GM19239 (cell line): ENCODE measurements at places on chromosomes 2 and 18.

DNA sequence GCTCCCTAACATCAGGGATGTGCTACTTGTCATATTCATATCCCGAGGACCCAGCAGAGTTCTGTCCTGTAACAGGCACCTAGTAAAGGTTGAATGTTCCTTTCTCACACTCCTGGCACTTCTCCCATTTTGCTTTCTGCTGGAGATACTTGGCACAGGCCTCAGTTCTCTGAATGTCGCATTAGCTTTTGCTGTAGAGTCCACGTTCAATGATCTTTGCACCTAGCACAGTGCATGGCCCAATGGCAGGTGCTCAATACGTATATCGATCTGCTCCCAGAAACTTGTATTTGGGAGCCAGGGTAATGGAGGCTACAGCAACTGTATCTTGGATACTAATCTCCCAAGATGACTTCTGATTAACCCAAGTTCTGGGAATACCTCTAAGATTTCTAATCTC is 24.8 kb upstream of the VPS4B start:
- no peak for DNase-seq

- DNase-seq = no peak
Measured at GRCh38 chr2:197286805-197287595, 23.6 kb downstream of the ANKRD44 start.

GRCh38 chr2:224869601-224870233 is 153.6 kb upstream of the CCDC195 start:
- no peak for DNase-seq

GRCh38 chr2:98121149-98121548 is 34.2 kb downstream of the VWA3B start:
- DNase-seq = no peak

DNA sequence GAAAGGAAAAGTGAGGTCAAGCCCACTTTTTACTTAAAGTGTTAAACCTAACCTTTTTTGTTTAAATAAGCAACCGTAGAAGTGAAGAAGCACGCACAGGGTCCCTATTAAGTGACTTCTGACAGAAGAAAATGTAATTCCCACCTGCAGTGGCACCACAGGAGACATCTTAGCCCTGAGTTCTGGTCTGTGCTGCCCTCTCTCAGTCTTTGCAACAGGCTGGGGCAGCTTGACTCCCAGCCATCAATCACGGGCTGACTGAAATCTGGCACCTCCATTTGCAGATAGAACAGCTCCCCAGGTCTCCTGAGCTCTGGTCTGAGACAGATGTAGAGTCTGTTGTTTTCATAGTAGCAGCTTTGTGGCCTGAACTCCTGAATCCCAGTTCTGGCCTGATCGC is 170.0 kb downstream of the LTBP1 start:
- DNase-seq = no peak

GRCh38 chr2:32484937-32485336 is 128.1 kb downstream of the BIRC6 start:
- no peak for DNase-seq

DNA sequence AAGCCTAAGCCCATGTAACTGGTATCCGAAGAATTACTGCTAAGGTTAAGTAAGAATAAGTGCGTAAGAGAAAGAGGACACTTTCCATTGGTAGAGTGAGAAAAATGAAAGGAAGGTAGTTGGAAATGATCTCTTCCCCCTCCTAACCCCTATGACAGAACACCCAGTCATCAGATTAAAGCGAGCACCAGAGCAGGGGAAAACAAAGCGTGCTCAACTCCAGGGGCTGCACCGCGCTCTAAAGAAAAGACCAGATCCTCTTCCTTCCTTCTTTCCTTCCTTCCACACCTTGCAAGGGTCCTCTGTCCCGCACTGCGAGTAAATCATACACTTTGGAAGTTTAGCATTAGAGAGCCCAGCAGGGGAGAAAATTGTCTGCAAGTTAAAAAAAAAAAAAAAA is 971 bp upstream of the CDH7 start:
- DNase-seq = no peak

DNA sequence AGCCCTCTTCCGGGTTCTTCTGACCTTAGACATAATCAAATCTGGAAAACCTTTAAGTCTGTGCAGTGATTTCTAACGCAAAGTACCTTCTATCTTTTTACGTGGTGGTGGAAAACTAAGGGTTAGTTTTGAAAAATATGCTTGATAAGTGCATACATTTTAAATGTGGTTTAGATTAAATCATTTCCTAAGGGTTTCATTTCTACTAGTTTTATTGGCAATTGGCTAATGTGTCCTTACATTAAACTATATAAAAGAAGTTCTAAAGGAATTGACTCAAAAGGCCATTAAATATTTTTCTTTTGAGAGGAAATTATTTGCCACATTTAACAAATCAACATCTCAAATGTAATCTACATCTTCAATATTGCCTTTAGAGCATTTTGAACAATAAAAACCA is 268.3 kb upstream of the THUMPD2 start:
- no peak for DNase-seq

DNA sequence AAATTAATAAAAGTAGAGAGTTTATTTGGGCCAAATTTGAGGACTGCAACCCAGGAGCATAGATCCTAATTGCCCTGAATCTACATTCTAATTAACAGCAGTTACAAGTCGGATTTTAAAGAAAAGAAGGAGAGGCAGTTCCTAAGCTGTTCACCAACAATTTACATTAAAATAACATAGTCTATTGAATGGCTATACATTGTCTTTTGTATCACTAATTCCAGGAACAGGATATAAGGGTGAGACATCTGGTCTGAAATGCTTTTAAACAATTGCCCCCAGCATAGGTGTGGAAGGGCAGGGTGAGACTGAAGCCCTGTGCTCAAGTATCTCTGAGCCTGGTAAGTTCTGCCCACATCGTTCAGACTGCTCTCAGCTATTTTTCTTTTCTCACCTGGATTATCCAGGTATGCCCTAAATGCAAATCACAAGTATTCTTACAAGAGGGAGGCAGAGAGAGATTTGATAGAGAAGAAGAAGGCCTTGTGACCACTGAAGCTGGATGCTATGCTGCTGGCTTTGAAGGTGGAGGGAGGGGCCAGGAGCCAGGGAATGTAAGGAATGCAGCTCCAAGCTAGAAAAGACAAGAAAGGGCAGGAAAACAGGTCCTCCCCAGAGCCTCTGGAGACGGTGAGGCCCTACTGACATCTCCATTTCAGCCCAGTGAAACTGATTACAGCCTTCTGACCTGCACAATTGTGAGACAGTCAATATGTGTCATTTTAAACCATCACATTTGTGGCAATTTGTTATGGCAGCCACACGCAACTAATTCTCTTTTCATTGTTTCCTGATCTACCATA is 189.4 kb upstream of the ARL4C start:
- no peak for DNase-seq

DNA sequence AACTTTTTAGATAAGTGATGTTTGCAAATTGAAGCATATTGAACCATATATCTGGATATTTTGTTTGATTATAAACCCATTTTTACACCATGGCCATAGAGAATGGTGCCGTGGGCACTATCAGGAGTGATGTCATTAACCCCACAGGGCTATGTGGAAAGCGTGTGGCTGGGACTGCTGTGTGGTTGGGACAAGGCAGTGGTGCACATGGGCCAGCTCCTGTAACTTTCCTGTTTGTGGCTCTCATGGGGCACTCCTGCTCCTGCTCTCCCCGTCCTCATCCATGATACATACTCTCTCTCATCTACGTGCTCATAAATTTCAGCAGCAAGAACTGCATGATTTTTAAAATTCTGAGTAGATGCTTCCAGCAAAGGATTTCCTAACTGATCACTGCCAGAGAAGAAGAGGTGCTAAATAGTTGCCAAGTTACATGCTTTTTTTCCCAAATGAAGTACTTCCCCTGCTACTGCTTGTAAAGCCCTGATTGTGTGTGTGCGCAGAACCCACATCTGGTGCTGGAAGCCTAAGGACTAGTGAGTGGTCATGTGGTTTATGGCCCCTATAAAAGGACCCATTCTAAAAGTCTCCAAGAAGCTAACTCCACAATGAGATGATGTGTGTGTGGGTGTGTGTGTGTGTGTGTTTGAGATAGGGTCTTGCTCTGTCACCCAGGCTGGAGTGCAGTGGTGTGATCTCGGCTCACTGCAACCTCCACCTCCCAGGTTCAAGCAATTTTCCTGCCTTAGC is 240.8 kb downstream of the NEDD4L start:
- no peak for DNase-seq

DNA sequence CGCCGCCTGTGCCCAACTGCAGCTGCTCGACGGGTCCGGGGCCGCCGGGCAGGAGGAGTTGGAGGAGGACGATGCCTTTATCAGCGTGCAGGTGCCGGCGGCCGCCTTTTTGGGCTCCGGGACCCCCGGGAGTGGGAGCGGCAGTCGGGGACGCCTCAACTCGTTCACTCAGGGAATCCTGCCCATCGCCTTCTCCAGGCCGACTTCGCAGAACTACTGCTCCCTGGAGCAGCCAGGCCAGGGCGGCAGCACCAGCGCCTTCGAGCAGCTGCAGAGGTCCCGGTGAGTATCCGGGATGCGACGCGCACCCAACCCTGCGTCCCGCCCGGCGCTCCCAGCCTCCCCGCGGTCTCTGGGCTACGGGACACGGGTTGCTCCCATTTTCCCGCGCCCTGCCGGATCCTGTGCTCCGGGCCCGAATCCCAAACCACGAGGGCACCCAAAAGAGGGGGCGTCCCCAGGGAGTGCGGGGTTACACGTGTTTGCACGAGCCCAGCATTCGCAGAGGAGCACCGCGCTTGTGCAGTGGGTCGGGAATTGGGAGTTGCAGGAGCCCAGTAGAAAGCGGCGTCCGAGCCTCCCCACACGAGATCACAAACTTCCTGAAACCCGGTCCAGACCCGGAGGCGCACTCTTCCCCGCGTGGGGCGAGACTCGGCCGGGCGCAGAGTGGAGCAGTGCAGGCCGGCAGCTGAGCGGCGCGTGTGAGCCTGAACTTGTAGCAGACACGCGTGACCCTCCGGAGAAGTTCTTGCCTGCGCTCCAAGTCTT is 1.2 kb downstream of the CABLES1 start:
- DNase-seq = peak; percentile 57

- DNase-seq = no peak
Measured at GRCh38 chr18:25360301-25360899, 8.4 kb upstream of the ZNF521 start.
